ENCODE measurements at places on chromosomes 16 and 17.

- no peak for DNase-seq
These were observed 287.8 kb downstream of the UTP18 start for GRCh38 chr17:51548125-51548524.

DNA sequence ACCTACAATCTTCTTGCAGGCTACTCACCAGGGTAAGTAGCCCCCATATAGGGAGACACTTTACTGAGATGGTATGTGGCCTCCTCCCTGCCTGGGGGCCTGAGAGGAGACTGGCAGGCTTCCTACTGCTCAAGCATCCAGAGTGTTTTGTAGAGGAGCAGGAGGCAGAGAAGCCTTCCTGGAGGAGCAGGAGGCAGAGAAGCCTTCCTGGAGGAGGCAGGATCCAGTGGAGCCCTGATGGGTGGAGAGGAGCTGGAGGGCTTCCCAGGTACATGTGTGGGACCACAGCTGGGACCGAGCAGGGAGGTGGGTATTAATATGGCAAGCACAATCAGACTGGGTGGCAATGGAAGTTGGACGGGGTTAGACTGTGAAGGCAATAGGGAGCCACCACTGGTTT is 2.1 kb upstream of the ADGRG5 start:
- no peak for DNase-seq

- DNase-seq = no peak
These were observed 19.1 kb upstream of the GSG1L start for GRCh38 chr16:28082624-28083023.

DNA sequence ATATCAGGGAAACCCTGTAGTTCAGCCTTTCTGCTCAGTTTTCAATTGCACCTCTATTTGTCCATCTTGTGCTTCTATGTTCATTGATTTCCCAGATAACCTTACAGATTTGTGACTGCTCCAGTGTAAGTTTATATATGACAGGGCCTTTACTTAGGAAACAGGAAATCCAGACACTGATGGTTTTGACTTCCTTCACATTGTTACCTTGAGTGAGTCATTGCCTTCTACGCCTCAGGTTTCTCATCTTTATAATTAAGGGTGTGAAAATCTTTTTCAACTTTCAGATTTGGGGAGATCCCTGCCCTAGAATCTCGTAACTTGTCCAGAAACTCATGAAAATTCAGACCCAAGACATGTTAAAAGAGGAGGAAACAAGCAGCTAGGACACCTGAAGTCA is 342.4 kb upstream of the TBX2 start:
- no peak for DNase-seq

GRCh38 chr17:8695916-8696415 is 48.7 kb downstream of the CCDC42 start:
- no peak for DNase-seq

DNA sequence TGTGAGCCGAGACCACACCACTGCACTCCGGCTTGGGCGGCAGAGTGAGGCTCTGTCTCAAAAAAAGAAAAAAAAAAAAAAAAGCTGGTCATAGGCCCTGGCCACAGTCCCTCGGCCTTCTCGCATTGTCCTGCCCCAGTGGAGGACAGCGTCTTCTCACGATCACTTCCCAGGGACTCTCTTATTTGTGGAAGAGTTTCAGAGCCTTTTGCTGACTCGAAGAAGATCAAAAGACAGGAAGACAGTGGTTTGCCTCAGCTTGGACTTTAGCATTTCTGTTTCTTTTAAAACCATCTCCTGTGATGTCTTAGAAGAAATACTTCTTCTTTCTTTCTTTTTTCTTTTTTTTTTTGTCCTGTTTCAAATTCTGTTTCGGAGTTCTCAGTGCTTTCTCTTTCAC is 210.0 kb downstream of the FTO start:
- DNase-seq = no peak

DNA sequence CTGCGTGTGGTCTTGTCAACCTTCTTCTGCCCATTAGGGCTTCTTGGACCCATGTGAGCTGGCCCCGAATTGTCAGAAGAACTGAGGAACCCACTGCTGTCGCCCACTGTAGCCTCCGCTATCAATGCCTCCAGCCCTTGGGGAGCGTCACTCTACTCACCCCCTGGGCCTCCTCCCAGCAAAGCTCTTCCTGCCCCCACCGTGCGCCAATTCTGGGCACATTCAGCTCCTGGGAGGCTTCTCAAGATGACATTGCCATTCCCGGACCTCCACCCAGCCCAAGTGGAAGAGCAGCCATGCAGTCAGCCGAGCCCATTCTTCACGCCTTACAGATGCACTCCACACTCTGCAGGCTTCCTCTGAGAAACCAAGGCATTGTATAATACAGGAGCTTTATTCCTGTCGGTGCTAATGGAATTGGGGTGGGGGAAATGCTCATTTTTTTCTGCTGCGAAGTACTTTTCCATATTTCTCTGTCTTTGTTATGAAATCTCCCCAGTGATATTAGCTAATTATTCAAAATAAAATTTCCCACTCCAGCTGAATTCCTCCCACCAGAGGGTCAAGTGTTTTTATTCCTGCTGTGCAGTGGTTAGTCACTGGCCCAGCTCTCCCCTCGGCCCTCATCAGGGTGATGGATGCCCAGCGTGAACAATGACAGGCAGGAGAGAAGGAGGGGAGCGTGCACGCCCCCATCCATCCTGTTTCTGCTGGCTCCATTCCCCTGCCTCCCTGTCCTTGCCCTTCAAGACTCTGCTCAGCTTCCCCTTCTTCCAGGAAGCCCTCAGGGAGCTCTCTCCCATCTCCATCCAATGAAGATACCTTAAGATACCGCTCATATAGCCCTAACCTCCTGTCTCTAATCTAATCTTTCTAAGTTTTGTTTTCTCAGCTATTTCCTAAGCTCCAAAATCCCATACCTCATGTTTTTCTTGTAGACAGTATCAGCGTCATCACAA is 87.7 kb downstream of the C16orf95 start:
- no peak for DNase-seq

DNA sequence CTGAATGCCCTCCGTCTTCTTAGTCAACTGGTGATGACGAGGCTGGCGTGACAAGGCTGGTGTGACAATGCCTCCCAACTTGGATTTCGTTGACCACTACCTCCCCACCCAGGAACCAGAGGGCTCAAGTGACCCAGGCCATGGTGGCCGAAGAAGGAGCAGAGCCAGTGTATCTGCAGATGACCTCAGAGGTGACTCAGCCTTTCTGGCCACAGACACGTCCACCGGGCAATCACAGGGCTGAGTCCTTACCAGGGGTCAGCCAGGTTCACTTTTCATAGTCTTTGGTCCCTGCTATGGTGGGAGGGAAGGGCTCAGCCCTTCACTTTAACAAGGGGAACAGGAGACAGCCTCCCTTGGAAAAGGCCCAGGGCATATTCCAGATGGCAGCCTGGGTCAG is 116.3 kb downstream of the MAF start:
- no peak for DNase-seq

DNA sequence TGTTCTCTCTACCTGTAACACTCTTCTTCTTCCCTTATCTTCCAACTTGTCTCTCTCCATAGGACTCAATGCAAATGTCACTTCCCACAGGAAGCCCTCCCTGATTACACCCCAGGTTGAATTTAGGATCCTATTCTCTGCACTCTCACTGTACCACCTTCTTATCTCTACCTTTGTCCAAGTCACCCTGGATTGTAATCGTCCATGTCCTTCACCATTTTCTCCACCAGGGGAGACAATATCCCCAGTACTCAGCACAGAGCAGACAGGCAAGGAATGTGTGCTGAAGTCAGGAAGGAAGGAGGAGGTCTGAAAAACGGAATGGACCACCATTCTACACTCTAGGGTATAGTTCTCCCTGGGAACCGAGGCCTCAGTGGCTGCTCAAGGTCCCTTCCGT is 14.2 kb downstream of the C16orf82 start:
- no peak for DNase-seq

GRCh38 chr16:88893127-88893968 is 26.9 kb upstream of the PABPN1L start:
- DNase-seq = no peak

DNA sequence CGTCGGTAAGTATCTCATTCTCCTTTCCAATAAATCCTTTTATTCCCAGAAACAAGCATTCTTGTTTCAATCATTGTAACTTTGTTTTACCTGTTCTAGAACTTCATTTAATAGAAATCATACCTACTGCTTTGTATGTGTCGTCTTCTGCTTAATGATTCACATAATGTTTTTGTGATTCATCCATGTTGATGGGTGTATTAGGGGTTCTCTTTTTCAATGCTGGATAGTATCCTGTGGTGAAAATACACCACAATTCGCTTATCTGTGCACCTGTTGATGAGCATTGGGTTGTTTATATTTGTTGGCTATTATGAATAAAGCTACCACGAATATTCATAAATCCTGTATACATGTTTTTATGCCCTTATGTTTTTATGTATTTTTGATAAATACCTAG is 703.2 kb downstream of the MAF start:
- DNase-seq = no peak

- no peak for DNase-seq
These were observed 56.0 kb downstream of the ZFPM1 start for GRCh38 chr16:88508868-88509748.

- no peak for DNase-seq
These were observed 62.2 kb downstream of the IQCK start for GRCh38 chr16:19780321-19780720.

DNA sequence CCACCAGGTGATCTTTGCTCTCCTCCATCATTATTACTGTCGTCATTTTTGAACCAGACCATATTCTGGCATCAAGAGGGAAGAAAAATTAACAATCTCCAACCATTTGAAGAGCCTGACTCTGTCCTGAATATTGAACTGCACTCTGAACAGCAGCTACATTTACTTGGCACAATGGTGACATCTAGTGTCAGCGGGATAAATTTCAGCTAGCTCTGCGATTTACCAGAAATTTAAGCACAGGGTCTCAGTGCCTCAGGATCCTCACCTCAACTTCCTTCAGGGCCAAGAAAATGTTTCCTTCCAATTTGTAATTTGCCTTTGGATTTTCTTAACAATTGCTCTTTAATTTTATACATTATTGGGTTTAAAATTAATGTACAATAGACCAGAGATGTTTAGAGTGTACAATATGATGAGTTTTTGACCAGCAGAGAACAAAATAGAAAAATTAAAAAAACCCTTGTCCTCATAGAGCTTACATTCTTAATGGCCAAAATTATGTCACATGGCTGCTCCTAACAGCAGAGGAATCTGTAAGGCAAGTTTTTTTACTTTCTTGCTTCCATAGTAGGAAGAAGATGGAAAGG is 10.7 kb upstream of the ZNF19 start:
- DNase-seq = peak; percentile 48

GRCh38 chr17:46719891-46720290 is 98.6 kb downstream of the WNT3 start:
- no peak for DNase-seq

DNA sequence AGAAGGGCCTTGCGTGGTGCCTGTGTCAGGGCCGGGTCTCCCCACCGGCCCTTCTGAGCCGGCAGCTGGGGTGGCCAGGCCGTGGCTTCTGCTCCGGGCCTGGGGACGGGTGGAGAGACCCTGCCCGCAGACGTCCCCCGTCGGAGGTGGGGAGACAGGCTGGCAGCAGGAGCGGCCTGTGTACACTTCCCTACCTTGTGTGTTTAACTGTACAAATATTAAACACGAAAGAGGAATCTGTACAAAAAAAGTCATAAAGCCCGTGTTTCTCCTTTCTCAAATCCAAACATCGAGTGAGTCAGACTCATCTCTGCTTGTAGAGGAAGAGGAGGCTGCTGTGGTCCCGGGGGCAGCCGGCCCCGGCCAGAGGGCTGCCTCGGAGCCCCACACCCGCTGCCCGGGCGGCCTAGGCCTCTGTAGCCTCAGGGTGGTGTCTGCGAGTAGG is 2.0 kb downstream of the CACNA1H start:
- no peak for DNase-seq

DNA sequence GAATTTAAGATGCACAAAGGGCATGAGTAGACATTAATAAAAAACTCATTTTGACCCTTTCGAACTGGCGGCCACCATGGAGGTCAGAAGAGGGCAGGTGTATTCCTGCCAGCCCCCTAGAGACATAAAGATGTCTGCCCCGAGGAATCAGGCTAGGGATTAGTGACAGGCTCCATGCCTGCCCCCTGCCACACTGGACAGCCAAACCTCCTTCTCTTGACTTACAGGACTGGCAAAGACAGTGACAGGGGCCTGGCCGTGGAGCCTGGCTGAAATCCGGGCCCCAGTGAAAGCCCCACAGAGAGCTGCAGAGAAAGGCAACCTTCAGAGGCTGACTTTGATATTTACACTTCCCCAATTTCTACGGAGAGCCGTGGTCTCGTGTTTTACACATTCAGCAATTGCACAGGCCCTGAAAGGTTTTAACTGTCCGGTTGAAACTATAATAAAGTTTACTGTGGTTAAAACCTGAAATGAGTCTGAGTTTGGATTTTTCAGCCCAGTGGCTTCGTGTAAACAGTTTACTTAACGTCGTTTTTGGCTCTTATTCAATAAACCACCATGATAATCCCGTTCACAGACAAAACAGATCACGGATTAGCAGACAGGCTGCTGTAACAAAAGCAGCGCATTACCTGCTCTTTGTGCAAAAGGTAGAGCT is 243.9 kb upstream of the MYOCD start:
- no peak for DNase-seq

DNA sequence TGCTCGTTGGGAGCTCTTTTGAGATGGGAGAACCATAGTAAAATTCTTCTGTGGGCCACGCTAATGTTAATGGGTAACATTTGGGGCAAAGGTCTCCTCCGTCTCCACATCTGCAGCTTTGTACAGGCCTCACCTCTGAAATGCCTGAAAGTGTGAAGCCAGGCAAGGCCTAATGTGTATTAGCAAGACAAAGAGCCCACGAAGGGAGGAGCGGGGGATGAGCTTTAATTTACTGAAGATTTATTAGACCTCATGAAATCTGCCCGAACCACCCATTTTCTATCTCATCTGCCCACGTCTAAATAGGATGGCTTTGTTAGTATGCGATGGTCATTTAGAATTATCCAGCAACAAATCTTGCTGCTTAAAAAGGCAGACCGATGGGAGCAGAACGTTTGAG is 408.9 kb downstream of the PMP22 start:
- no peak for DNase-seq

DNA sequence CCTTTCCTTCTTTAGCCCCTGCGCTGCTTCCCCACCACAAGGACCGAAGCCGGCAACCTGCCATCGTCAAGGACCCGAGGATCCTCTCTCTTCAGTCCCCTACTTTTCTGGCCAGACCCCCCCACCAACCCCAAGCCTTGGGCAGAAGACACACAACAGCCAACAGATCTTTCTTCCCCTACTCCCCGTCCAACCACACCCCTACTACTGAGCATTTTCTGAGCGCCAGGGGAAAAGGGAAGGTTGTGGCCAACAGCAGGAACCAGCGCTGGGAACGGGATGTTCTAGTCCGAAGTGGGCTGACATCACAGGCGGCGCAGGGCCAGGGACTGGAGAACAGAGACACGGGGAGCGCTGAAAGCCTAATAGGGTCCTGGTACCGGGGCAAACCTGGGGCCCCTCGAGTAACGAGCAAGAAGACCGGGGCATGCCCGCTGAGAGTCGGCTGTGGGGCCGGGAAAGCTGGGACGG is 528 bp downstream of the PER1 start:
- DNase-seq = no peak

Data from naive thymus-derived CD4-positive, alpha-beta T cell (primary cell).